NCI-H187 treated with DMSO at 0.1 percent for 48 hours (cell line): ENCODE measurements at places on chromosomes 3 and 15.
A peak's percentile ranks its signal among the peaks of the same experiment; 100 is the strongest.

DNA sequence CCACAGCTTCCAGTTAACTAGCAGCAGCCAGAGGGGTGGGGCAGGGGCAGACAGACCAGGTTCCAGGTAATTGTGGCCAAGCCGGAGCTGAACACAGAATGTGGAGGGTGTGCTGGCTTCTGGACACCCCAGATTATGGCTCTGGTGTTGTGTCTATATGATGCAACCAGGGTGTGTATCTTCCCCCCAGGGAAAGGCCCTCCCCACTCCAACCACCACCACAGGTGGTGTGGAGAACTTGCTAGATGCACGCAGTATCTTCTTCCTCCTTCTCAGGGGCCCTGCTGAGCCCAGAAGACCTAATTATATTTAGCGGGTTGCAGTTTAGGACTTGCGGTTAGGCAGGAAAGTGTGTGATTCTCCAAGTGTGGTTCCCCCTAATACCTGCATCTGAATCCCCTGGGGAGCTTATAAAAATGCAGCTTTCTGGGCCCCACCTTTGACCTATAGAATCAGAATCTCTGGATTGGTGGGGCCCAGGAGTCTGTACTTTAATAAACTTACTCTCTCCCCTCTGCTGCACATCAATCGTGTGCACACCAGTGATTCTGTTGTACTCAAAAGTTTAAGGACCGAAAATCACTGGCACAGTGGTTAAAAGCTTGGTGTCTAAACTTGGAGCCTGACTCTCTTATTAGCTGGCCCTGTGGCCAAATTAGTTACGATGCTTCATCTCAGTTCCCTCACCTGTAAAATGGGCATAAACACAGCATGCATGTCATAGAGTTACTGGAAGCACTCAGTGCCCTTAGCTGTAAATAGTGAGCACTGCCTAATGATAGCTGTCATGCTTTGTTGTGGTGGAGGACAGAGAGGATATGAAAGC, 379.1 kb upstream of the PROK2 start:
- no peak for DNase-seq

- DNase-seq = no peak
Observed at GRCh38 chr3:70857916-70858315, 545.5 kb upstream of the MDFIC2 start.

DNA sequence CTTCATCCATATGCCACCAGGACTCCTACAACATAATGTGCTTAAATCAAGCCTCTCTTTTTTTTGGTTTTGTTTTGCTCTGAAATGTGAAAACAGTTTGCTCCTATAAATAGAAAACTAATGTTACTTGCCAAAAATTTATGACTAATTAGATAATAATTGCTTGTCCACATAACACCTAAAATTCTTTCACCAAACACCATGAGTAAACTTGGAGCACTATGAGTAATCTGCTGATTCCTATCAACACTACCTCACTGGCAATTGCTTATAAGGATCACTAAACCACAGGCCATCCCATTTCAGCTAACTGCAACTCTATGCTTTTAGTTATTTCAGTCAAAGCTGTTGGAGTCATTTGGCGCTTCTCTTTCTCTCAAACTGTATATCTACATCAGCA, 252.7 kb downstream of the EPHA3 start:
- DNase-seq = no peak

DNA sequence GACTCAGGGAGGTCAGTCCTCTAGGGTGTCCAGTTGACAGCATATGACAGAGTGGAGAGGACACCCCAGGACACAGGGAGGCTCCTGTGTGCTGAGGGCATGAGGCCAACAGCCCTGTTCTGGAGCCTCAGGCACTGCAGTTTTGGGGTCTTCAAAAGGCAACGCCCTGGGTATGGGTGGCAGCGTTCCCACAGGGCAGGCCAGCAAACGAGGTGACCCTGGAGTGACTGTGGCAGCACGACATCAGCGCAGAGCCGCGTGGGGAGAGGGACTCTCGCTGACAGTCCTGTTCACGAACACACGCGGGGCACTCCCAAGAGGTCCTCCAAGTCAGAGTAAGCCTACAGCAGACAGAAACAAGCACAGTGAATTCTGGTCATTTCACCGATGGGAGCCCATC, 41.4 kb upstream of the VPS8 start:
- DNase-seq = no peak

DNA sequence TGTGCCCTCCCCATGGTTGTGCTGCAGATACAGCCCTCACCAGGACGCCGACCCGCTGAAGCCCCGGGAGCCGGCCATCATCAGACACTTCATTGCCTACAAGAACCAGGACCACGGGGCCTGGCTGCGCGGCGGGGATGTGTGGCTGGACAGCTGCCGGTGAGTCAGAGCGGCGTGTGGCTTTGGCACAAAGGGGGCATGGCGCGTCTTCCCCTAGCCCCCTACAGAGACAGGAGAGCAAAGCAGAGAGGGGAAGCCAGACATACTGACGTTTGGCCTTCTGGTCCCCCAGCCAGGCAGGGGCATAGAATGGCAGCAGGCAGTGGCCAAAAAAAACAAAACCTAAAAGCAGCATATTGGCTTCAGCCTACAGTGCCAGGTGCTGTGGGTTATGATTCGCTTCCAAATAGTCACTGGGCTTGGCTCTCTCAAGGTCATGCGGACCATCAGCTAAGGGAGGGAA, 64.0 kb downstream of the MESD start:
- no peak for DNase-seq

- DNase-seq = no peak
Observed at GRCh38 chr3:116871905-116872304, 162.3 kb downstream of the TUSC7 start.

DNA sequence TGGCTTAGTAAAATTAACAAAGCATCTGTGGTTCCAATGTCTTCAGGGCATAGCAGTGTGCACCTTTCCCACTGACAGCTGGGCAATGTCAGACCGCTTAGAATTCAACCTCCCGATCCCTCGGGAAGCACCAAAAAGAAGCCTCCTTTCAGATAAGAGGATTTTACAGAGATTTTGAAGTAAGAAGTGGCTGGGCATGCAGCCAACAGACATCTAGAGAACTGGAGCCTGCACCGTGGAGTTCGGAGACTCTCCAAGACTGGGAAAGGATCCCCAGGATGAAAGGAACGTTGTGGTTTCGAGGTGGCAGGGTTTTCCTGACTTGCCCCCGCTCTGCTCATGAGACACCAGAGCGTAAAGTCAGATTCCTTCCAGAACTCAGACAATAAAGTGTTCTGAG, 5.3 kb downstream of the FAM174B start:
- DNase-seq = peak; percentile 70

DNA sequence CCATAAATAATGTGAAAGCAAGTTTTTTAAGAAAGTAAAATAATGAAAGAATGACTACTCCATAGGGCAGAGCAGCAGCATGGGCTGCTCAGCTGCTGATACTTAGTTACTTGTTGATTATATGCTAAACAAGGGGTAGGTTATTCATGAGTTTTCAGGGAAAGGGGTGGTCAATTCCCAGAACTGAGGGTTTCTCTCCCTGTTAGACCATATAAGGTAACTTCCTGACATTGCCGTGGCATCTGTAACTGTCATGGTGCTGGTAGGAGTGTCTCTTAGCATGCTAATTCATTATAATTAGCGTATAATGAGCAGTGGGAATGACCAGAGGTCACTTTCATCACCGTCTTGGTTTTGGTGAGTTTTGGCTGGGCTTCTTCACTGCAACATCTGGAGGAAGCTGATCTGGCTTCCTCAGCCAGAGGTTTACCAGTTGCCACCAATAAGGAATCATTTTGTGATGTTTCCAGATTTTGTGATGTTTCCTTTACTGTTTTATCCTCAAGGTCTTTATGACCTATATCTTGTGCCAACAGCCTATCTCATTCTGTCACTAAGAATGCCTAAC, 121.8 kb upstream of the CHL1 start:
- DNase-seq = no peak

GRCh38 chr3:155502630-155503029, 209.1 kb upstream of the STRIT1 start:
- no peak for DNase-seq

GRCh38 chr3:58704745-58705144, 38.2 kb upstream of the FAM3D start:
- DNase-seq = no peak

- no peak for DNase-seq
Observed at GRCh38 chr3:102125197-102125993, 276.1 kb downstream of the NFKBIZ start.

DNA sequence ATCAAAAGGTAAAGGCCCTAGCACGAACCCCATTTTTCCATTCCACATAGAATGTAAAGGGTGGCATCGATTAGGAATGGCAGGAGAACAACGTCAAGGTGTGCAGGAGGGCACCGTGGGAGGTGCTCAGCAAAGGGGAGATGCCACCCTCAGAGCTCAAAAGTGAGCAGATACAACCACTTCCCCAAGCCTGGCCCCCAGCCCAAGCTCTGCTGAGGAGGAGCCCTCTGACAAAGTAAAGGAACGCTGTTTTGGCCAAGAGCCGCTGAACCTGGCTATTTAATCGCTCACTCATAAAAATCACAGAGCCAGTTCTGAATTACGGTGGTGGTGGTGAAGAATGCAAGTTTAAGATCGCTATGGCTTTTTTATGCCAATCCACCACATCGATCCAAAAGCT, 12.4 kb downstream of the GNB5 start:
- no peak for DNase-seq

GRCh38 chr3:4417449-4417848, 49.6 kb downstream of the SUMF1 start:
- no peak for DNase-seq

- DNase-seq = no peak
Observed at GRCh38 chr3:141414800-141415462, 46.6 kb downstream of the ZBTB38 start.

GRCh38 chr15:60619131-60619530, 140.2 kb upstream of the ICE2 start:
- no peak for DNase-seq

GRCh38 chr3:134075568-134075825, 45.8 kb upstream of the SLCO2A1 start:
- DNase-seq = no peak

- DNase-seq = no peak
Observed at GRCh38 chr3:31926543-31926942, 54.5 kb downstream of the OSBPL10 start.

DNA sequence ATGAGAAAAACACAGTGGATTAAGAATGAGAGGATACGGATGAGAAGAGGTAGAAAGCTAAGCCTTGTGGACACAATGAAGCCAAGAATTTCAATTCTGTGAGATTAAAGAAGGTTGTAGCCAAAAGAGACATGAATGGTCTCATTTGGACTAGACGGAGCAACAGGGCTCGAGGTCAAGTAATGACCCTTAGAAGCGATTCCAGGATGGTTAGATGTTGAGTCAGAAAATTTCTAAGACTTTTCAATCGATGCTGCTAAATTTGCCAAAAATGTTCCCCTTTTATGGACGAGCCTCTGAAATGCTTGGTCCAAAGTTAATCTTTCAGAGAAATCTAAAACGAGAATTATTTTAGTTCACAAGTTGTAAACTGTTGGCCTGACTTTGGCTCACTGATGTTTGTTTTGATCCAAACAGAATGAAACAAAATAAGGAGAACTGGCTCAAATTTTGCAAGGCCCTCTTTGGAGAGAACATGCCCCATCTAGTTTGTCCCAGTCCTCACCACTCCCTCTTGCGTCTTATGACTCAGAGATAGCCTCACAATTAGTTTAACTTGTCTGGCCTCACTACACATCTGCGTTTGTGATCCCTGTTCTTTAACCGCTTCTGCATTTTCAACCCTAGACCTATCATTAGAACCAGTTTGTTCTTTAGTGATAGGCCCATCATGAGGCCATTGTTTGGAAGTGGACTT, 235.5 kb downstream of the PDZRN3 start:
- no peak for DNase-seq

DNA sequence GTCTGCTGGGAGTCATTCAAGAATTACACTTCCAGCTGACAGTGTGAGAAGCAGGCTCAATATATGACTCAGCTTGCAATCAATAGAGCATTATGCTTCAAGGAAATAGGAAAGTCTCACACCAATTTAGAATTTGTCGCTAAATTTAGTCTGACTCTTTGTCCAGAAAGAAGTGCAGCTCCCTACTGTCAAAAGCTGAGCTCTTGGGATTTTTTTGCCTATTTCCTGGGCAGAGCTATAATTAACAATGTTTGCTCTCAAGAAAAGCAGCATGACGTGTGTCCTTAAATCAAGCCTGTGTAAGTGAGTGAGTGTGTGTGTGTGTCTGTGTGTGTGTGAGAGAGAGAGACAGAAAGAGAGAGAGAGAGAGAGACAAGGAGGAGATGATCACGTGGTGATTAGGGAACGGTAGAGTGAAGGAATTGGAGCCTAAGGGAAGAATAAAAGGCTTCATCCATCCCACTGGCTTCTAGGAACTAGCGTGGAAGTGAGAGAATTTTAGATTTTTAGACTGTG, 16.4 kb upstream of the SLC35G2 start:
- peak; percentile 29 for DNase-seq

DNA sequence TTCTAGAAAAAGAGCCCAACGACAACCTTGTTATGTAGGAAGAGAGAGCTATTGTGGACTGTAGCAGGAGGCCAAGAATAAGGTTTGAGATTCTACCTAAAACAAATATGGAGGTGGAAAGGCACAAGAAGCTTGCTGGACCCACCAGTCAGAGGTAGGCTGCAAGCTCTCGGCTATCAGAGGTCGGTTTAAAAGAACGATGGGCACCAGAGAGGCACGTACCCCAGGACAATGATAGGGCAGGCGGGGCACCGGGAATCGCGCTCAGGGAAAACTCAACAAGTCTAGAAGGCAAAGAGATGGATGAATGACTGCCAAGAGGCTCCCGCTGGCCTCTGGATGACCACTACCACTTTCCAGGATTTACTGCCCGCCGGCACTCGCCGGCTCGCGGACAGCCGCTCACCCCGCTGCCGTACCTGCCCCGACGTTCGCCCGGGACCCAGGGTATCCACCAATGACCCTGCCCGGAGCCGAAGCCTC, 1.1 kb downstream of the HDGFL3 start:
- DNase-seq = no peak

- DNase-seq = no peak
Observed at GRCh38 chr3:188170461-188171459, 16.8 kb downstream of the LPP start.

GRCh38 chr3:179872842-179873241, 163.9 kb downstream of the PEX5L start:
- DNase-seq = no peak

DNA sequence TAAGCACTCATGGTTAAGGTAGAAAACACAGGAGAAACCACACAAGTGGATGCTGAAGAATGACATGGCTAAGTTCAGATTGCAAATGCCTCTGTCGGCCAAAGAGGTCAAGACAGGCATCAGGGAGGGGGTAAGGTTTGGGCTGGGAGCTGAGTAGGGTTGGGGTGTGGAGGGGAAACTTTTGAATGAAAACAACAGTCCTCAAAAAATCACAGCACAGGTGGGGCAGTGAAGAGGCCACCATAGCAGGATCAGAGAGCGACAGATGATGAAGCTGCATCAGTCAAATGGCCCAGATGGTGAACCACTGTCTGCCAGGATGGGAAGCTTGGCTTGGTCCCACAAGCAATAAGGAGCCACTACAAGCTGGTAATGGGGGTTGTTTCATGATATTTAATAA, 74.9 kb downstream of the ADCY5 start:
- DNase-seq = no peak

- DNase-seq = no peak
Observed at GRCh38 chr3:154384479-154384878, 45.5 kb downstream of the GPR149 start.
